ENCODE measurements at places on chromosomes 6 and 20. TPM values are rescaled to one million over a fixed set of nuclear protein-coding genes. Genes with fewer than 3 reads are reported as not detected.

- no peak for DNase-seq
Measured at GRCh38 chr6:22132656-22133055, 164.2 kb downstream of the PRL start.

MLN gene
- total RNA-seq: not detected

- no peak for DNase-seq
Measured at GRCh38 chr20:51423810-51424209, 118.7 kb downstream of the NFATC2 start.

ATP5F1E gene
- 32.9 TPM for total RNA-seq

DNA sequence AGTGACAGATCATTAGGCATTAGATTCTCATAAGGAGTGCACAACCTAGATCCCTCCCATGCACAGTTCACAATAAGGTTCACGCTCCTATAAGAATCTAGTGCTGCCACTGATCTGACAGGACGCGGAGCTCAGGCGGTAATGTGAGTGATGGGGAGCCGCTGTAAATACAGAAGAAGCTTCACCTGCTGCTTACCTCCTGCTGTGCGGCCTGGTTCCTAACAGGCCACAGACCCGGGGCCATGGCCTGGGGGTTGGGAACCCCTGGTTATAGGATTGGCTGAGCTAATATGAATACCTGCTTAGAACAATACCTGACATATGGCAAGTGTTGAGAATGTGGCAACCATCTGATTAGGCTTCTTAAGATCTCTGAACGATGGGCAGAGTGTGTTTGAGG, 2.4 kb downstream of the PNPLA1 start:
- DNase-seq: no peak

DNA sequence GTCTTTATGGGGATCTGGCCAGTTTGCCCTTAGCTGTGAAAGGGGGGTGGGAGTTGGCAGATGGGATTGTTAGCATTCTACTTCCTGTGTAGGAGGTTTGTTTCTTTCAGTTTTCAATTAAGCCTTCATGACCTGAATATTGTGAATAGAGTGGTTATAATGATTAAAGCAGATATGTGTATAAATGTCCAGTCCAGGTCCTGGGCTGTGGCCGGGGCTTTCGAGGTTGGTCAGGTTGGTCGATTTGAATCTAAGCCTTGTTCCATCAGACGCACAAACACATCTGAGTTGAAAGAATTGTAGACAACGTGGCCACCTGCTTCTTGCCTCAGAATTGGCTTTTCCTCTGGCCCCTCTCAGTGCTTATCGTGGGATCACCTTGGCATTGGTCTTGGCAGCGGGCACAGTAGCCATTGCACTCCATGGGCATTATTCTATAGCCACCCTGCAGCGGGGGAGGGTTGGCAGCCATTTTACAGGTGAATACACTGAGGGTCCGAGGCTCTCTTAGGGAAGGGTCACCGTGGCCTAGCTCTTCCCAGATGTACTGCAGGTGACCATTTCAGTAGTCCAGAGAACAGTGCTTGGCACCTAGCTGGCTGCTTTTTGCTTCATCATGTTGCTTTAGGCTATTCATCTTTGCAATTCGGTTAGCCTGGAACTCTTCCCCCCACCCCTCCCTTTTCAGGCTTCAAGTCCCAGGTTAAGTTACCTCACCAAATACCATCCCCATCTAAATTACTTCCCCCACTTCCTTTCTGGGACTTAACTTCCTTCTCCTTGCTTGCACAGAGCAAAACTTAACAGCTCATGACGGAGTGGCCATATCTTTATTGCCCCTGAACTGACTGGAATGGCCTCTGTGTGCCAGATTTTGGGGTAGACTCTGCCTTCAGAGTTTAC, 1.1 kb downstream of the RNF114 start:
- no peak for DNase-seq

DNA sequence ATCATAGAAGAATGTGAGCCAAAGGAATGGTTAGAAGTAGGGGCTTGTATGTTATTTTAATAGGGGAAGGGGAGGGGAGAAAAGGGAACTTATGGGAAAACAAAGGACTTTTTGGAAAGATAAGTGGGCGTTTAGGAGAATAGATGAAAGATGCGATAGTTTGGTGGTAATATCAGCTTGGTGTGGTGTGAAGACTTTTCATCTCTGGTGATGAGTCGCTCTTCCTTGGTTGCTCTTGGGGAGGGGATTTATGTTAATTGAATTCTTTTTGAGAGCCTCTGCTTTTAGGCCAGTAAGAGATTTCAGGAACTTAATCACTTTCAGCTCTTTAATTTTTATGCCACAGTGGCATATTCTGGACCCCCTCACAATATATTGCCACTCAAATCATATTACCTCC, 10.8 kb downstream of the HECA start:
- no peak for DNase-seq

OPN5 gene
- total RNA-seq: not detected

SLC4A11 gene
- total RNA-seq: not detected

- no peak for DNase-seq
Measured at GRCh38 chr6:34600101-34600500, 44.0 kb upstream of the SPDEF start.

ID4 gene
- 69.0 TPM for total RNA-seq

DNA sequence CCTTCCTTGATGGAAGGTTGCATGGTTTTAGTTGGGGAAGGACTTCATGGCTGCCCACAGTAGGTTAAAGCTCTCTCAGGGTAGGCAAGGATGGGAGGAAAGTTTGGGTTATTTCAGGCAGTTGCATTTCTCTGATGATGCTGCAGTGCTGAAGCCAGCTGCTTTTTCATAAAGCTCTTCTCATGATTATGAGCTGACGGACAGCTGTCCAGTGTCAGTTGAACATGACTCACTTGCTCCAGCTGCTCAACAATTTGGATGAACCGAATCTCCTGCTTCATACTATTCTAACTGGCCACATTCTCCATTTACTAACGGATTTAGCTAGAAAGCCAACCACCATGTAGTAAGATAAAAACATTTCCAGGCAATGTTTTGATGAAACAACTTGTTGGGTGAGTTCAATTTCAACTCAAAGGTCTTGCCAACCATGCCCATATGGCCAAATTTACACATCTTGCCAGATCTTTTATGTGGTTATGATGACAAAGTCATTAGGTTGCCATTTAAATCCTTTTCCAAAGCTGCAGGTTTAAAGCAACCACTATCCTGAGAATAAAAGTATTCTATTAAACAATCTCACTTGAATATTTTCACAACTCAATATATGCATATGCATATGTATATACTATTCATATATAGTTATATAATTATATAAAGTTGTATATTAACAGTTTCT, 125.9 kb downstream of the HS3ST5 start:
- DNase-seq: no peak

KCNK16 gene
- not detected for total RNA-seq

- DNase-seq: no peak
Measured at GRCh38 chr6:146149770-146150169, 120.9 kb downstream of the GRM1 start.

GRCh38 chr6:86712039-86712438, 225.3 kb upstream of the HTR1E start:
- no peak for DNase-seq

DNA sequence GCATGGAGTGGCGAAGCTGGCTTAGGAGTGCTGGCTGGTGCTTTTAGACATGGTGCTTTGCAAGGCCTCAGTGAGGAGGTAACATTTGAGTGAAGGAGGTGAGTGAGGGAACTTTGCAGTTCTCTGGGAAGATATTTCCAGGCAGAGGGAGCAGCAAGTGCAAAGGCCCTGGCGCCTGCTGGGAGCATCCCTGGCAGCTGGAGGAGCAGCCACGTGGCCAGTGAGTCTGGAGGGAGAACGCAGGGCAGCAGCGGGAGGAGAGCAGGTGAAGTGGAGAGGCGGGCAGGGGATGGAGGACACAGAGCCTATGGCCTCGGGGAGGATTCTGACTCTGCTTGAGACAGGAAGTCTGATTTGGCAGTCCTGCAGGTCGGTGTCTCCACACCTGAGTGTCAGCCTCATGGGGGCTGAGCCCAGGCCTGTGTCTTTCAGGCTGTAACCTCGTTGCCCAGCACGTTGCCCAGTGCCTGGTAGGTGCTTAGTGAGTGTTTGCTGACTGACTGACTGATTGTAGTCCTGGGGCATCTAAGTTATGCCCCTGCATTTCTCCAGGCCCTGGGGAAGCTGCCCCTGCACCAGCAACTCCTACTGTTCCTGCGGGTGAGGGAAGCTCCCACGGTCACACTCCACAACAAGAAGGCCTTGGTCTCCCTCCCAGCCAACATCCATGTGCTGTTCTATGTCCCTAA, 11.0 kb upstream of the BPIFB4 start:
- no peak for DNase-seq

CCN6 gene
- total RNA-seq: not detected

GRCh38 chr6:116059713-116060571, 749 bp downstream of the FRK start:
- DNase-seq: no peak

DNA sequence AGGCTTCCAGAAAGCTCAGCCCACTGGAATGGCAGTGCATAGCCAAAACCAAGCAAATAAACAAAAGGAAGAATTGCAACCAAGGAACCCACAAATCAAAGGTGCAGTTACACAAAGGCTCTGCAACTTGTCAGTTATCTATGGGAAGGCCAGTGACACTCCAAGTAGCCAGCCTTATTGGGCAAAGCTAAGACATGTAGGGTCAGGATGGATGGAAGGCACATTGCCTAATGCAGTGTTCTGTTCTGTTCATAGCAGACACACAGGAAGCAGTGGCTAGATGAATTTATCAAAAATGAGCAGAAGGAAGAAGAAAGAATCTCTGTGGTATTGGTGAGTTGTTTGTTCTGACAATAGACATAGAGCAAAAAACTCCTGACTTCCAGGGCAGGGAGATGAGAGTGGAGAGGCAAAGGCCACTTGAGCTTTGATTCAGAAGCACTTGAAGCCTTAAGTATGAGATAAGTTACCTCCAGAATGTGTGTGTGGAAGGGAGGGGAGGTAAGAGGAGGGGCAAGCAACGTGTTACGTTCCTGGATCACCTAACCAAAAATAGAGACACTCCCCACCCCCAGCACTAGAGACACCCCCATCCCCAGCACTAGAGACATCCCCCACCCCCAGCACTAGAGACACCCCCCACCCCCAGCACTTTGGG, 57.9 kb upstream of the AKAP12 start:
- no peak for DNase-seq

THEMIS gene
- total RNA-seq: 0.98 TPM

GRCh38 chr6:135586844-135587243, 89.3 kb upstream of the AHI1 start:
- no peak for DNase-seq

DNA sequence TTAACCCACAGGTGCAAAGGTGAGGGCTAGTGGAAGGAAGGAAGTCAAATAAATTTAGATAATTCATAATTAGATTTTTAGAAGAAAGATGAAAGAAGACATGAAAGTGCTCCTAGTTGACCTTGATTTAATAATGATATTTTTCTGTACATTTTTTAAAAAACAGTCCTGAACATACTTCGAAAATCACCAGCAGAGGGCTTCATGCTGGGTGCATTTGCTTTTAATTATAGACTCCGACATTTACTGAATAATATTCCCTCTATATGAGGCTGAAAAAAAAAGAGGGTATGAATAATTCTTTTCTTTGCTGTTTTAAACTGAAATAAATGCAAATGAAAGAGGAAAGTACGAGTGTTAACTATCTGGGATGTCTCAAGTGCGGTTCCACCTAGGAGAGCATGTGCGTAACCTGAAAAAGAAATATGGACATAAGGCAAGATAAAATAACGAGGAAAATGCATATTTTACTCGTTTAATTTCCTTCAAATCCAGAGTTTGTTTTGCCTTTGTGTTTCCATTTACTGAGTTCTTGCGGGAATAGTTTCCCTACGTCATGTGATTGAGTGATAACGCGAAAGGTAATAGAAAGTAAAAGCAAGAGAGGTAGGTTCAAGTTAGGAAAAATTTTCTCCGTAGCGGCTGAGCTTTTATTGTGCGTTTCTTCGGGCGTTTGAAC, 3.1 kb upstream of the TFAP2B start:
- no peak for DNase-seq

GRCh38 chr6:122610690-122611455, 668 bp downstream of the PKIB start:
- peak; percentile 11 for DNase-seq

- DNase-seq: no peak
Measured at GRCh38 chr6:3270258-3270657, 11.5 kb downstream of the PSMG4 start.

DNA sequence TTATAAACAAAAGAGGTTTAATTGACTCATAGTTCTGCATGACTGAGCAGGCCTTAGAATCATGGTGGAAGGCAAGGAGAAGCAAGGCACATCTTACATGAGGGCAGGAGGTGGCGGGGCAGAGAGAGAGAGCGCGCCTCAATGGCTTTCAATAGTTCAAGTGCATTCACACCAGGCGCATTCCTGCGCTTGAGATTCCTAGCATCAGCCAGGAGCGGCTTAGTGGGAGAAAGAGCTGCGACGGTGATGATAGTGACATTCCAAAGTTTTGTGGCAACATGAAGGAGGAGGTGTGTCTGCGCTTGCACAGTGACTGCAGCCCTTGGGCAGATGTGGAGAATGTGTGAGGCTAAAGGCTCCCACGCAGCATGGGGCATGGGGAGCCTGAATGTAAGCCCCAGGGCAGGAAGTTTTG, 25.0 kb upstream of the EMILIN3 start:
- no peak for DNase-seq

All from tibial nerve (tissue), 4 donors.